ENCODE measurements at places on chromosomes 13 and 19.
A peak's percentile ranks its signal among the peaks of the same experiment; 100 is the strongest.

DNA sequence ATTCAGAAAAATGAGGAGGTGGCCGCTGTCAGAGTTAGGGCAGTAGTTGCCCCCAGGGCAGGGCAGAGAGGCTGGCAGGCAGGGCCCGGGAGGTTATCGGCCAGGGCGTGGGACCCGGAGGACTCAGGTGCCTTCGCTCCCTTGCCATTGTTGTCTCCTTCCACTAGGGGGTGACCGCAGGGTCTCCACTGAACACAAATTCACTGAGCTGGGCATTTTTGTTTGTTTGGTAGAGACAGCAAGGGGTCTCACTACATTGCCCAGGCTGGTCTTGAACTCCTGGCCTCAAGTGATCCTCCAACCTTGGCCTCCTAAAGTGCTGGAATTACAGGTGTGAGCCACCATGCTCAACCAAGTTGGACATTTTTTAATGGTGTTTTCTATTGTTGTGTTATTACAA is 25.1 kb downstream of the CARS2 start:
- no peak for DNase-seq

DNA sequence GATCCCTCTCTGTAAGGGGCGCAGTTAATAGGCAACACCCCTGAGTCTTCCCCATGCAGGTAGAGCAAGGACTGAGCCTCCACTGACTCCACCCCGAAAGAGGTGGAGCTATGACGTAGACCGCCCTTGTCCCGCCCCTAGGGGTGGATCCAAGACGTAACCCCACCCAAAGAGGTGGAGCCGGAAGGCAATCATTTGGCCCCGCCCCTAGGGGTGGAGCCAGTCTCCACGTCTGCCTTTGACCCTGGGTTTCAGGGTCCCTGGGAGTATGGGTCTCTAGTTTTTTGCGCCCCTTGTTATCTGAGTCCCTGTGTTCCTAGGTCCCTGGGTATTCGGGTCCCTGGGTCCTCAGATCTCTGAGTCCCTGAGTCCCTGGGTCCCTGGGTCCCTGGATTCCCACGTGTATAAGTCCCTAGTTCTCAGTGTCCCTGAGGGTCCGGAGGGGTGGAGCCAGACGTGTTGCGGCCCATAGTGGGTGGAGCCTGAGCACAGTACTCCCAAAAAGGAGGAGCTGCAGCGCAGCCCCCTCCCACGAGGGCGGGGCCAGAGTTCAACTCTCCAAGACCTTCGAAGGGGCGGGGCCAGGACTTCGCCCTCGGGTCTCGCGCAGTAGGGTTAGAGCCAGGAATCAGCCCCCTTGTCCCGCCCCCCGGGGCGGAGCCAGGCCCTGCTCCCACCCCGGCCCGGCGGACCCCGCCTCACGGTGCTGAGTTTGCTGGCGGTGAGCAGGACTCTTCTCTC is 5.3 kb downstream of the DENND1C start:
- no peak for DNase-seq

- DNase-seq = no peak
Observed at GRCh38 chr19:1512671-1513498, at the start of gene ADAMTSL5. Gene ADAMTSL5, minus strand, starts transcription at chr19:1513019. Its CDS starts 2,076 bp downstream, at chr19:1510943.

GRCh38 chr19:28489126-28489660 is 723.8 kb downstream of the UQCRFS1 start:
- no peak for DNase-seq

GRCh38 chr13:89695343-89696257 is 1651.9 kb upstream of the MIR17HG start:
- no peak for DNase-seq

DNA sequence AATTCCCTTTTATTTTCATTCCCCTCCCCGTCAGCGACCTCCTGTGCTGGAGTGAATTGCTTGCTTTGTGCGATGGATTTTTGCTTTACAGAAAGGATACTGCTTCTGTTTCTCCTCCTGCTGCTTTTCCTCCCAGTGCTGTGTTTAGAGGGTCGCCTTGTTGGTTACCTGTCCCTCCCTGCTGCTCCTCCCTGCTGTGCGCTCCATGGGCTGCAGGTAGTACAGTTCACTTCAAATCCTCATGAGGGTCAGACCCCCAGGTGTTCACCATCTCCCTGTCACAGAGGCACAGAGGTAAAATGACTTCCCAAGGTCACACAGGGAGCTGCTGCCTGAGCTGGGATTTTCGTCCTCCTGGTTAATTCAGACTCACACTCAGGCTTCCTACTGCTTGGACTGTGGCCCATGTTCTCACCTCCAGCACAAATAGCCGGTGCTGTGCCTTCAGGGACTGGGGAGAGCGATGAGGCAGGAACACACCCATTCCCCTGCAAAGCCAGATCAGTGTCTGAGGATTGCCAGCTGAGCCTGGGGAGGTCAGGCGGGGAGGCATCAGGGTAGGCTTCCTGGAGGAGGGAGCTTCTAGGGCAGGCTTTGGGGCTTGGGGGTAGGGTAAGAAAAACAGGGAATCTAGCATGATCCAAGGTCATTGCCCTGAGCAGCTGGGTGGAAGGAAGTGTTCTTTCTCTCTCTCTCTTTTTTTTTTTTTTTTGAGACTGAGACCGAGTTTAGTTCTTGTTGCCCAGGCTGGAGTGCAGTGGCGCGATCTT is 14.4 kb downstream of the BICRA start:
- no peak for DNase-seq

- DNase-seq = no peak
Observed at GRCh38 chr13:73765651-73766384, 368.4 kb downstream of the KLF12 start.

DNA sequence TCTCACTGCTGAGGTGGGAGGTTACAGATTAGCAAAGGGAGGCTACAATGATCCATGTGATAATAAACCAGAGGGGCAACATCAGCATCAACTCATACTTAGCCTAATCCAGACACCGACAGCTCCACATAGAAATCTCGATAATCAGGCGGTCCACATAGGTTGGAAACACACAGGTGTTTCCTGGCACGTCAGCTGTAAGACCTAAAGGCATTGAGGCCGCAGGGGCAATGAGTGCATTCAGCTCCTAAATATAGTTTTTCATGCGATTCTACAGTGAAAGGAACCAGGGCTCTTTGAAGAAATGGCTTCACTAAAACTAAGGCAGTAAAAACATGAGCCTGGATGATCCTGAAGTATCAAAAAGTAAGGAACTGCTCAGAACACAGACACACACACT is 19.3 kb downstream of the PLPP2 start:
- no peak for DNase-seq

DNA sequence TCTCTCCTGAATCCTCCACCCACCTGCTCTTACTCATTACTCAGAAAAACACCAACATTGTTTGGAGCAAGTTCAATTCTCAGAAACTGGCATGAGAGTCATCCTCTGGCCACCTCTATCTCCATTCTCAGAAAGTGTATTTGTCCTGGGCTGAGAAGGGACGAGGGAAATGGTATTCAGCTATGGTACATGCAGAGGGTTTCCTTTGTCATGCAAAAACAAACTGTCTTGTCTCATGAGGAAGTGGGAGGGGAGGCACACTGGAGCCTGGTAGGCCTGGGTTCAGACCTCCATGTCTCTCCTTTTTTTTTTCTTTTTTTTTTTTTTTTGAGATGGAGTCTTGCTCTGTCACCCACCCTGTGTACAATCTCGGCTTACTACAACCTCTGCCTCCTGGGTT is 31.9 kb upstream of the LILRA2 start:
- no peak for DNase-seq

- no peak for DNase-seq
Observed at GRCh38 chr13:106874323-106874722, 306.4 kb upstream of the ARGLU1 start.

DNA sequence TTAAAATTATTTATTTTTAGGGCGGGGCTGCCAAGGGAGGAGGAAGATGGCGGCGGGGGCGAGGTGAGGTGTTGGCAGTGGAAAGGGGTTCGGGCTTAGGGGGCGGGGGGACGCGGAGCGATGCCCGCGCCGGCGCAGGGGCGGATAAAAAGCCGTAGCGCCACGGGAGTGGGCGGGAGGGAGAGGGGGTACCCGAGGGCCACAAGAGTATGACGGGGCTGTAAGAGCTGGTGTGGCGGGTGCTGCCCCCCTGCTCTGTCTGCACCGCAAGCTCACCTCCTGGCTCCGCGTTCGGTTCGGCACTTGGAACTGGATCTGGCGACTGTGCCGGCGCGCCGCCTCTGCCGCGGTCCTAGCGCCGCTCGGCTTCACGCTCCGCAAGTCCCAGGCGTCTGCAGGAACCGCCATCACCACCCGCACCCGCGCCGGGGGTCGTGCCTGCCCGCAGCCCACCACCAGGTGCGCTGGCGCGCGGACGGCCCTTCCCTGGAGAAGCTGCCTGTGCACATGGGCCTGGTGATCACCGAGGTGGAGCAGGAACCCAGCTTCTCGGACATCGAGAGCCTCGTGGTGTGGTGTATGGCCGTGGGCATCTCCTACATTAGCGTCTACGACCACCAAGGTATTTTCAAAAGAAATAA is 265.2 kb upstream of the SGCG start:
- DNase-seq = peak; percentile 42

DNA sequence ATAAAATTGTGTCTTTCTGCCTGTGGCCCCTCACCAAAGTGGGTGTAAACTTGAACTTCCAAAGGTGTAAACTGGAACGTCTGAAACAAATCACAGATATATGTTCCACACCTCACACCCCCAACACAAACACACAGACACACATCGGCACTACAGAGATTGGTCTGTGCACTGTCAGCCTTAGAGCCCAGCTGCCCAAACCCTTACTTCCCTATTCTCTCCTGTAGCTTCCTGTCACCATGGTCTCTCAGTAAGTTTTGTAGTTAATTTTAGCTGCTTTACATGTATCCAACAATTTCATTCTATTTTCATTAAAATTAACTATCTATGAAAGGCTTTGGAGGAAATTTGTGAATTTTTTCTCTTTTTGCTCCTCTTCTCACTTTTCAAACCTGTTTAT is 5.4 kb downstream of the TM9SF2 start:
- no peak for DNase-seq

DNA sequence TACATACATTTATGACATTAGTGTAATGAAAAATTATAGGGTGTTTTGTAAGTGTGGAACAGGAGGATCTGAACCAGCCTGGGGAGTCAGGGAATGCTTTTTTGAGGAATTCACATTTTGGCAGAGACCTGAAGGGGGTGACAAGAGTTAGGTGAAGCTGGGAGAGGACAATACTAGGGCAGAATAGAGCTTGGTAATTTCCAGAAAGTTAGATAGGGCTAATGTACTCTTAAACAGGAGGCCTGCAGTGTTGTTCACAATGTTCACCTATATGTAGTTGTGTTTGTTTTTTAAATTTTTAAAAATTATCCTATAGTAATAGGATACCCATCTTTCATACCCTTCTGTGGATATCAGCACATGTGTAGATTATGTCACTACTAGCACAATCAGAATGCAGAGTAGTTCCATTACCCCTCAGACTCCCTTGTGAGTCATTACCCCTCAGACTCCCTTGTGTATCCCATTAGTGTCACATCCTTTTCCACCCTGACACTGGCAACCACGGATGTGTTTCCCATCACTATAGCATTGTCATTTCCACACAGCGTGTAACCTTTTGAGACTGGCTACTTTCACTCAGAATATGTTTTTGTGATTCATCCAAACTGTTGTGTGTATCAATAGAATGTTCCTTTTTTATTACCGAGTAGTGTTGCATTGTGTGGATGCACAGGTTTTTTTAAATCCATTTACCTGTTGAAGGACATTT is 43.1 kb downstream of the PCCA start:
- DNase-seq = no peak

DNA sequence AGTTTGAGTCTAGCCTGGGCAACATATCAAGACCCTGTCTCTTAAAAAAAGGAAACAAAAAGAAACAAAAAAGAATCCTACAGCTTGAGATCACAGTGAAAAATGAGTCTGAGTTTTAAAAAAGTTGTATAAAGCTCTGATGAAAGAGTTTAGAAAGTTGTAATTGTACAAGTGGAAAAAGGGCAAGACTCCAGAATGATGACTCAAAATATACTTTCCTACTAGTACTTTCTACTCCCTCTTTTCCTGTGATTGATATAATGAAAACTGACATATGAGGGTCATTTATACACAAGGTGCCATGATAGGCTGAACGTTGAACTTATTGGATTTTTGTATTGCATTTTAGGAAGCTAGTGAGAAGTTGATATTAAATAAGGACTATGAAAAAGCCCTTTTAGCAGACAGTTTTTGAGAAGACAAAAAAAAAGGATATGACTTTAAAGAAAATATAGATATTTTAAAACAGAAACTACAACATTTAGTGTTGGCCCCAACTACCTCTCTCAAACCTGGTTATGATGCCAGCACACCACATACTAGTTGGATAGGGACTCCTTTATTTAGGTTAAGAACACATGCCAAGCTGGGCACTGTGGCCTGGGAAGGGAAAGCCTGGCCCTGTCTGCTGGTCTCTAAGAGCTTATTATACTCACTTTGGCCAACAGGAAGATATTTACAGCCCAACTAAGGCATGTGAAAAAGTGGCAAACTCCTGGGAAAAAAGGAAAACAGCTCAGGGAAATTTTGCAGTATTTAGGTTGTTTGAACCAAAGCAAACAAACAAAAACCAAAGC is 116.6 kb downstream of the KL start:
- no peak for DNase-seq

DNA sequence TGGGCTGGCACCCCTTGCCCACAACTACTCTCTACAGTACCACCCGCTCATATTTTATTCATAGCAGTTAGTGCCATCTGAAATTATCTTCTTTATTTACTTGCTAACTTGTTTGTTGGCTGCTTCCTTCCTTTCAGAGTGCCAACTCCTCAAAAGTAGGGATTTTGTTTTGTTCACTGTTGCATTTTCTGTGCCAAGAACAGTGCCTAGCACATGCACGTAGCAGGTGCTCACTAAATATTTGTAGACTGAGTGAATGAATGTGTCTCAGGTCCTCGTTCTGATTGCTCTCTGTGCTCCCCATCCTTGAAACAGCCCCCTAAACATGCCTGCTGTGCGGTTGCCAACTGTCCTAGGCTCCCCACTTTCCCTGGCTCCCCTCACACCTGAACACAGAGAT is 1.5 kb downstream of the GIPC1 start:
- DNase-seq = no peak

GRCh38 chr19:17107546-17108452 is 32.2 kb downstream of the MYO9B start:
- no peak for DNase-seq

- DNase-seq = no peak
Observed at GRCh38 chr13:113653264-113654174, 4.5 kb downstream of the ATP4B start.

- DNase-seq = no peak
Observed at GRCh38 chr19:41528106-41528505, 47.9 kb upstream of the CEACAM21 start.

GRCh38 chr19:869245-870177 is 10.0 kb downstream of the CFD start:
- no peak for DNase-seq

DNA sequence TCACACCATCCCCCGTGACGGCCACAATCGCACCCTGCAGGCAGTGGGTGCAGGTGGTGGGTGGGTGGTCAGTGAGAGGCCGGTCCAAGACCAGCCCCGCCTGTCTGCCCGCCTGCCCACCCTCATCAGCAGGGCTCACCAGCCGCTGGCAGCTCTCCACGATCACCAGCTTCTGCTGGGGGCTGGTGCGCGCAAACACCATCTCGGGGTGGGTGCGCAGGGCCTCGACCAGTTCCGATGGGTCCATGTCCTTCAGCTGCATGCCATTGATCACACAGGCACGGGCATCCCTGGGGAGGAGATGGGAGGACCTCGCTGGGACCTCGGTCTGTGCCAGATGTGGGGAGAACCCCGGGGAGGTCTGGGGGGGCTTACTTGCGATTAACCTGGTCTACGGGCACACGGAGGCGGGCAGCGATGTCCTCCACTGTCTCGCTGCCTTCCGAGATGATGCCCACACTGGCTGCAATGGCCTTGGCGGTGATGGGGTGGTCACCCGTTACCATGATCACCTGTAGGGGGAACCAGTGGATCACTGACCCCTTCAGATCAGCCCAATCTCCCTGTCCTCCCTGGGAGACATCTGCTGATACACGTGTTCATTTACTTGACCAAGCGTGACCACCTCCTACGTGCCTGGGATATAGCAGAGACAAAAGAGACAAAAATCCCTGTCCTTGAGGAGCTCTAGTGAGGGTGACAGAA is 8.0 kb downstream of the ATP4A start:
- no peak for DNase-seq
